ENCODE measurements at places on chromosomes 11 and 22.
A peak's percentile ranks its signal among the peaks of the same experiment; 100 is the strongest.

DNA sequence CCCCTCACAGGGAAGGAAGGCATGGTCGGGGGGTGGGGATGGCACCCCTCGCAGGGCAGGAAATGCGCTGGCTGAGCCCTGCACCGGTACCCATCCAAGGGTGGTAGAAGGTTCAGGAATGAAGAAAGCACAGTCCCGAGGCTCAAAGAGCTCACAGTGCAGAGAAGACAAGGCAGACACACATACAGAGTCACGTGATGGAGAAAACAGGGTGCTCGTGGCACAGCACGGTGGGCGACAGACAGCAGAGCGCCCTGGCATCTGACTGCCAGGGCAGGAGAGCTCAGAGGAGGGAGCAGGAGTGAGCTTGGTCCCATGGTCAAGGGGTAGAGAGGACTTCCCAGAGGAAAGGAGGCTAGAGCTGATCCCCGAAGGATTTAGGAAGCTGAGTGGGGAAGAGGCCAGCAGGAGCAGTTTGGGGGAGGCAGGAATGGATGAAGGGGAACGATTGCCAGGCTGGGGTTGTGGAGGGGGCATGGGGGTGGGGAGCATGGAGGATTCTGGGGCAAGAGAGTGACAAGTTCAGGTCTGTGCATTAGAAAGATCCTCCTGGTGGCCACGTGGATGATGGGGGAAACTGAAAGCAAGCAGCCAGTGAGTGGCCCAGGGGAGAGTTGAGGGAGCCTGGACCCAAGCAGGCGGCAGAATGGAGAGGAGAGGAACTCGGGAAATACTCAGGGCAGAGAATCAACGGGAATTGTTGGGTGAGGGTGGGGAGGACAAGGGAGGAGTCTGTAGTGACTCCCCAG is 43.9 kb downstream of the PDE2A start:
- H3K27me3 ChIP-seq: peaks cover 37% of the 10 kb centered on the region
- peaks cover 2% of the 10 kb centered on the region for H3K36me3 ChIP-seq
- no peak for DNase-seq
- H3K4me1 ChIP-seq: peaks cover 10% of the 10 kb centered on the region

DNA sequence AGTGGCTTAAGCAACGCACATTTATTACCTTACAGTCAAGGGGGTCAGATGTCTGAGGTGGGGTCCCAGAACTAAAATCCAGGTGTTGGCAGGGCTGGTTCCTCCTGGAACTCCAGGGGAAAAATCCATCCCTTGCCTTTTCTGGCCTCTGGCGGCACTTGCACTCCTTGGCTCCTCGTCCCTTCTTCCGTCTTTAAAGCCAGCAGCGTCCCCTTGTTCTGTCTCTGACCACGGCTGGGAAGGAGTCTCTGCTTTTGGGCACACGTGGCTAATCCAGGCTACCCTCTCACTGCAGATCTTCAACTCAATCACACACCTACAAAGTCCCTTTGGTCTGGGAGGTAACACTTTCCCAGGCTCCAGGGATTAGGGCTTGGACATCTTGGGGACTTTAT is 73.5 kb upstream of the WNT7B start:
- no peak for DNase-seq
- H3K4me3 ChIP-seq: no peak overlapping the region
- peak overlapping the region; percentile 76 for H3K27ac ChIP-seq

- DNase-seq: no peak
- H3K4me3 ChIP-seq: no peak overlapping the region
- H3K4me1 ChIP-seq: no peaks in the 10 kb centered on the region
- no peaks in the 10 kb centered on the region for H3K27me3 ChIP-seq
These were observed 42.4 kb downstream of the SMCO4 start for GRCh38 chr11:93500759-93501158.

- H3K27me3 ChIP-seq: peaks cover 2% of the 10 kb centered on the region
- no peaks in the 10 kb centered on the region for H3K36me3 ChIP-seq
- H3K4me1 ChIP-seq: no peaks in the 10 kb centered on the region
- DNase-seq: no peak
These were observed 372.1 kb downstream of the BRD1 start for GRCh38 chr22:49455595-49455994.

DNA sequence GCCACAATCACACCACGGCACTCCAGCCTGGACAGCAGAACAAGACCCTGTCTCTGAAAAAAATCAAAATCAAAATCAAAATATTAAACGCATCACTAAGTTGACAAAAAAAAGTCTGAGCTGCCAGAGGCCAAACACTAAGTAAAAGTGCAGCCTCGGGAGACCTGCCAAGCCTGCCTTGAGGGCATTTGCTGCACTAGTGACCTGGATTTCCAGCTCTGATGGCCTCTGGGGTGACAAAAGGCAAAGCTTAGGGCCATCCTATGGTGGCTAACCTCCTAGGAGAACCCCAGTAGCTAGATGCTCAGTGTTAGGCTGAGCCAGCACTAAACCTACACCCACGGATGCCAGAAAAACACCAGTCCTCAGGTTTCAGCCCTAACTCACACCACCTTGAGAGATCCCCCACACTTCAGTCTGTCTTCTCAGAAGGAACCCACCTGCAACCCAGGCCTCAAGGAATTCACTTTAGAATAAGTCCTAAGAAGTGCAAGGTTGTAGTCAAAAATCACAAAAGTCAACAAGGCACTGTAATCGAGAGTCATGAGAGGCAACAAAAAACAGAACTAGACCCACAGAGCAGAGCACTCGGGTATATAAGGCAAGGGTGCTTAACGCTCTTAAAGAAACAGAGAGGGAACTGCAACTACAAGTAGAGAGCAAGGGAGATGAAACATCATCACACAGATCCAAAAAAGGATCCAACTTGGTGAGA is 28.6 kb downstream of the GNB1L start:
- no peak overlapping the region for H3K4me3 ChIP-seq
- H3K4me1 ChIP-seq: no peaks in the 10 kb centered on the region
- peak; percentile 11 for DNase-seq

DNA sequence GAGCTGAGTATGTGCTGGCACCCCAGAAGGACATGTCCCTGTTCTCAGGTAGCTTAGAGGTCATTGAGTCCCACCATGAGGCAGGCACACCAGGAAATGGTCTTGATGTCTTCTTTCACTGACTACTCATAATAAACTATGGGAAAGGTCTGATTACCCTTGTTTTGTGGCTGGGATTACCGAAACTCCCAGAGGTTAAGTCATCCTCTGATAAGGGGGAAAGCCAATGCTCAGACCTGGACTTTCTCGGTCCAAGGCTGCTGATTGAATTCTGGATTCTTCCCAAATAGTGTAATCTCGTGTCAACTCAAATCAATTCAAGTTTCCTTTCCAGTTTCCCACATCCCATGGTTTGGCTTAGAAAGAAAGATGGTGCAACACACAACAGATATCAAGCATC is 3.7 kb upstream of the CD44 start:
- H3K36me3 ChIP-seq: peaks cover 18% of the 10 kb centered on the region
- peaks cover 35% of the 10 kb centered on the region for H3K4me1 ChIP-seq
- no peaks in the 10 kb centered on the region for H3K27me3 ChIP-seq
- DNase-seq: no peak
- H3K27ac ChIP-seq: no peak overlapping the region
- H3K4me3 ChIP-seq: no peak overlapping the region

DNA sequence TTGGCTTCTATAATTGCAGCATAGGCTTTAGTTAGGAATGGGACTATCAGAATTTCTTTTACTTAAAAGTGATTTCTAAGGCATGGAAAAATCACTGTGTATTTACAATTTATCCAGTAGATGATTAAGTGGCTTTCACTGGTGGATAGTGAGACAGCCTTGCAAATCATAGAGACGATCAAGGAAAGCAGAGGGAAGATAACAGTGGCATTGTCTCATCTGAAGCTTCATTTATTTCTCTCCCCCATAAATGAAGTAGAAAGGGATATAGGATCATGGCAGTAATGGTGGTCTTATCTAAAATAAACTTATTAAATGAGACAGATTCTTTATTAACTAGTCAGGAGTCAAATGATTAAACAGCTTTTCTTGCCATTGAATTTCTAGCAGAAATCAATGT is 224.2 kb upstream of the ANO5 start:
- H3K27me3 ChIP-seq: no peaks in the 10 kb centered on the region
- H3K4me1 ChIP-seq: no peaks in the 10 kb centered on the region
- DNase-seq: no peak
- H3K4me3 ChIP-seq: no peak overlapping the region

DNA sequence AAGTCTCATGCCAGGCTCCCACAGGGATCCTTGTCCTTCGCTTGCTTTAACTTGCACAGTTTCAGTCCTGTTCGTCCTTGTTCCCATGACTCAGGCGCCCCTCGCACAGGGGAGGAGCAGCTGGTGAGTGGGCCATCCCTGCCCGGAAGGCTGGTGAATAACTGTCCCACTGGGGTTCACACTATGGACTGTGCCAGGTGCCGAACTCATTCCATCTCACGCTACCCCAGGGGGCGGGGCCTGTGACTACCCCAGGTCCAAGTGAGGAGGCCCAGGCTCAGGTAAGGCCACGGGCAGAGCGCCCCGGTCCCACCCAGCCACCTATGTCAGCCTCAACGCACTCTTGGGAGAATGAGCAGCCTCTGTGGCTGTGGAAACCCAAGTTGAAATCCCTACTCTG is 7.2 kb upstream of the CARD10 start:
- no peaks in the 10 kb centered on the region for H3K36me3 ChIP-seq
- no peak overlapping the region for H3K27ac ChIP-seq
- H3K4me3 ChIP-seq: no peak overlapping the region

GRCh38 chr22:32950366-32950765 is 107.8 kb downstream of the SYN3 start:
- no peak for DNase-seq
- H3K27me3 ChIP-seq: peaks cover 17% of the 10 kb centered on the region
- H3K4me3 ChIP-seq: no peak overlapping the region

GRCh38 chr22:49583341-49583740 is 244.3 kb downstream of the BRD1 start:
- peaks cover 6% of the 10 kb centered on the region for H3K4me1 ChIP-seq
- DNase-seq: no peak
- no peak overlapping the region for H3K27ac ChIP-seq
- no peak overlapping the region for H3K4me3 ChIP-seq

DNA sequence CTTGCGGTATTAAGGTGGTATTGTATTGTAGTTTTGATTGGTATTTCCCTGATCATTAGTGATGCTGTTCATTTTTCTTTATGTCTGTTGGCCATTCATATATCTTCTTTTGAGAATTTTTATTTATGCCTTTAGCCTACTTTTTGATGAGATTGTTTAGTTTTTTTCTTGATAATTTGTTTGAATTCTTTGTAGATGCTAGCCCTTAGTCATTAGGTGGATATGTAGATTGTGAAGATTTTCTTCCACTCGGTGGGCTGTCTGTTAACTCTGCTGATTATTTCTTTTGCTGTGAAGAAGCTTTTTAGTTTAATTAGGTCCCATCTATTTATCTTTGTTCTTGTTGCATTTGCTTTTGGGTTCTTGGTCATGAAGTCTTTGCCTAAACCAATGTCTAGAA is 115.4 kb downstream of the VPREB1 start:
- H3K27ac ChIP-seq: no peak overlapping the region
- H3K4me1 ChIP-seq: peaks cover 8% of the 10 kb centered on the region
- no peaks in the 10 kb centered on the region for H3K36me3 ChIP-seq
- no peak for DNase-seq

DNA sequence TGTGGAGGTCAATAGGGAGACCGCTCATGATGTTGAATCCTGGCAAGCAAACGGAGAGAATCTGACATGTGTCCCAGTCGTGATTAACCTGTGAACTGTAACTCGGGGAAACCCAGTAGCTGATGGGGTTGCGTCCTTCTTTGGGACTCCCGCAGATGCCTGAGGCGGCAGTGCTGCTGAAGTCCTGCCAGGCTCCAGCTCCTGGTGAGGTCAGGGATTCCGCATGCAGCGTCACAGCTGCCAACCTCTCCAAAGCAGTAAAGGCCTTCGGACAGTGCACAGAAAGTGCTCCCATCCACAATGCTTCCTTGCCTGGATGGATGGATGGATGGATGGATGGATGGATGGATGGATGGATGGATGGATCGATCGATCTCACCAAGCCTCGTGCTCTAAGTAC is 13.5 kb downstream of the KCNQ1 start:
- no peak overlapping the region for H3K27ac ChIP-seq
- peaks cover 2% of the 10 kb centered on the region for H3K36me3 ChIP-seq
- no peak overlapping the region for H3K4me3 ChIP-seq

- no peak overlapping the region for H3K27ac ChIP-seq
- H3K36me3 ChIP-seq: no peaks in the 10 kb centered on the region
- H3K27me3 ChIP-seq: peaks cover 76% of the 10 kb centered on the region
- no peak for DNase-seq
- no peaks in the 10 kb centered on the region for H3K4me1 ChIP-seq
- H3K4me3 ChIP-seq: no peak overlapping the region
These were observed 59.2 kb upstream of the B3GAT1 start for GRCh38 chr11:134471087-134471715.

DNA sequence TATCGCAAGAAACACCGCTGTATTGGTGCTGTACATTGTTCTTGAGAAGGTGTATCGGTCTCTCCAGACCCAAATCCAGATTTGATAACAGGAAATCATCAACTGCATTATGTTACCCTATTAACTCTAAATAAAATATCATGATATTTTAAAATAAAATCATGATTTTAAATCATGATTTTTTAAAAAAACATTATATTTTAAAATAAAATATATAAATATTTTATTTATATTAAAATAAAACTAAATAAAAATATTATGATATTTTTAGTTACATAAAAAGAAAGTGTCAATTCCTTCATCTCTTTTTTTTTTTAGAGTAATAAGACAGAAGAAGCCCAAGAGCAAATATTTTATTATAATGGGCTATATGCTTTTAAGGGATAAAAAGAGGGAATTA is 27.6 kb downstream of the RBMXL2 start:
- no peak overlapping the region for H3K4me3 ChIP-seq
- DNase-seq: no peak
- no peaks in the 10 kb centered on the region for H3K4me1 ChIP-seq
- H3K27ac ChIP-seq: no peak overlapping the region
- H3K36me3 ChIP-seq: no peaks in the 10 kb centered on the region

DNA sequence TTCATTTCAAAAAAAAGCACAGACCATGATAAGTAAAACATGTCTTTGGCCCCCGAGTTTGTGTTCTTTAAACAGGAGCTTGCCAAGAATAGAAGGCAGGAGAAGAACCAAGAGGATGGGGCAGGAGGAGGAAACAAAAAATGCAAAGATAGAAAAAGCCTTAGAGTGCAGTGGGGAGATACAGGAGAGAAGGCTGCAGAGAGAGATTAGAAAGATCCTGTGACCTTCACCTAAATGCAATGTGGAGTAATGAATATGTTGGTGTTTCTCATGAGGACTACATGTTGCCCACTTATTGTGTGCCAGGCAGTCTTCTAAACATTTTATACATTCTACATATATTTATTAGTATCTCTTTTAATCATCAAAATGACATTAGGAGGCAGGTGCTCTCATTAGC is 2.3 kb upstream of the APLNR start:
- H3K36me3 ChIP-seq: no peaks in the 10 kb centered on the region
- peaks cover 6% of the 10 kb centered on the region for H3K4me1 ChIP-seq
- no peak overlapping the region for H3K27ac ChIP-seq
- DNase-seq: no peak
- H3K4me3 ChIP-seq: no peak overlapping the region
